ELR (cell line): ENCODE measurements at places on chromosomes 2 and 18.
A peak's percentile ranks its signal among the peaks of the same experiment; 100 is the strongest.

GRCh38 chr2:8673381-8673780 lies 8.5 kb upstream of the ID2 start:
- DNase-seq = no peak

GRCh38 chr2:25257032-25257552 lies 84.6 kb downstream of the DNMT3A start:
- DNase-seq = no peak

DNA sequence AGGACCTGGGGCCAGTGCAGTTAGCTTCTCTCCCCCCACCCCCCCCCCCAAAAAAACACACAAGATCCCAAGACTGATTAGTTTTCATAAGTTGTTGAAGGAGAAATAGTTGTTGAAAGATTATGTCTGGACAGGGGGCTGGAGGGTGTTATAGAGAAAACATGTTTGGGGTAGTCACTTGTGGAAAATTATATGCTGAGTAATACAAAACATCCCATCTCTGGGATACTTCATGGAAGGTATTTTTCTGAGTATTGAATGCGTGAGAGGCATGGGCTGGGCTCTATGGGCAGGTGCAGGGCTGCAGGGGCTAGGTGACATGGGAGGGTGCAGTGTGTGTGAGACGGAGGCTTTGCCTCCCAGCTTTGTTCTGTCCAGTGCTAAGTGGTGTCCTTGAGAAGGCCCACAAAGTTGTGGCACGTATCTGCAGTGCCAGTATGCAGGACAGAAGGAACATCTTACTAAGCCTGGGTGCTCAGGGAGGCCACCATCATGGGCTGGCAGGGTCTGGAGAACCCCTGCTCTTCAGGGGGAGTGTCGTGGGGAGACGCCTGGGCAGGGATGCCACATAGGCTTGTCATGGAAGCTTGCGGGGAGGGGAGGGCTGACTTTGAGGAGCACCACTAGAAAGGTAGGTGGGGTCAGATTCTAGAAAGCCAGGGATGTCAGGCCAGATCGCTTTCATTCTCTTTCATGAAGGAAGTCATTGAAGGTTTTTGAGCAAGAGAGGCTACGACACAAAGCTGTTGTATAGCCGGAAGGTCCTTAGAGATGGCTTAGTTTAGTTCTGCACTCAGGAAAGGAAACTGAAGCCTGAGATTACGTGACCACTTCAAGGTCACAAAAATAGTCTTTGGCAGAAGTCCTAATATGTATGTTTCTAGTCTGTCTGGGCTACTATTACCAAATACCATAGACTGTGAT lies 232.0 kb downstream of the LDLRAD4 start:
- no peak for DNase-seq

- DNase-seq = no peak
Measured at GRCh38 chr2:105087273-105087672, 49.4 kb downstream of the MRPS9 start.

- DNase-seq = no peak
Measured at GRCh38 chr18:66638856-66639629, 35.2 kb upstream of the CDH19 start.

DNA sequence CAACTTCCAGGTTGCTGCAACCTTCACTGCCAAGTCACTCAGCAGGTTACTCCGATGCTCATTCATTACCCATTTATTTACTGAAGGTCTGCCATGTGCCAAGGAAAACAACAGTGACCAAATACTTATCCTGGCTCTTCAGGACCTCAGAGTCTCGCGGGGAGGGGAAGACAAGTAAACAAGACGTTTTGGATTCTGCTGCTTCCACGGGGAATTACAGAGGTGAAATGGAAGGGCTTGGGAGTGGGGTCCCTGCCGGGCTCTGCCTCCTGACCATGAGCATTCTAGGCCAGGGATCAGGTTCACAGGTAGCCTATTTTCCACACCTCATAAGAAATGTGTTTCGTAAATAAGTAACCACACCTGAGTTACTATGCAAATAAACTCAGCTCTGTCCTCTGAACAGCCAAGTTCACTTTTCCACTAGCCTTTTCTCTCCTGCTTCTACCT lies 68.1 kb downstream of the CLHC1 start:
- no peak for DNase-seq

GRCh38 chr2:202079310-202079709 lies 6.3 kb downstream of the KIAA2012 start:
- no peak for DNase-seq

DNA sequence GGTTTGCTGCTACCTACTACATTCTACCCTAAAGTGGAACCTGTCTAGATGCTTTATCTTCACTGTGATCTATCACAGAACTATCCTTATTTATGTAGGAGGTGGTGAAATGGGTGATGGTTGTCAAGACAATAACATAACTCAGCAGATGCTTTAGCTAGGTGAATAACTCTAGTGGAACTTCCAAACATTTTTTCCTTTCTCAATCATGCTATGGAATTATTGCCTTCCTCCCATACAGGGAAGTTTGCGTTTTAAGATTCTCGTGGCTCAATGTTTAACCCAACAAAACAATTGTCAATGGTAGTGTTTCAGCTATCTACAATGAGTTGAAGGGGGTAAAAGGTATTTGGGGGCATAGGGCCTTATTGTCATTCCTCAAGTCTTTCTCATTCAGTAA lies 82.6 kb upstream of the GLI2 start:
- peak; percentile 34 for DNase-seq

DNA sequence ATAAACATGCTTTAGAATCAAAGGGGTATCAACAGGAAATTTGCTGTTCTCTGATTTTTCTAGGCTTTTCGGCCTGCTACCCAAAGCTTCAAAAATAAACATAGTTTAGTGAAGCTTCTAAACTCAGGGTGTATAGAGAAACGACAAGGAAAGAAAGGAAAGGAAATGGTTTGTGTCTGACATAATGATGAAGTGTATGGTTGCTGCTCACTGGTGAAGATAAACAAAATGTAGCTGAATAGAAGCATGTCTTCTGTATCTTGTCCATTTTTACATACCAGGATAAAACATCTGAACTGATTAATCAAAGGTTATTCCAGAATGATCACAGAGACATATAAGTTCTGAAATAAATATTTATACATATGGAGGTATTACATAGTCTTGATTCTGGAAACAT lies 1324.6 kb upstream of the NRXN1 start:
- DNase-seq = no peak

DNA sequence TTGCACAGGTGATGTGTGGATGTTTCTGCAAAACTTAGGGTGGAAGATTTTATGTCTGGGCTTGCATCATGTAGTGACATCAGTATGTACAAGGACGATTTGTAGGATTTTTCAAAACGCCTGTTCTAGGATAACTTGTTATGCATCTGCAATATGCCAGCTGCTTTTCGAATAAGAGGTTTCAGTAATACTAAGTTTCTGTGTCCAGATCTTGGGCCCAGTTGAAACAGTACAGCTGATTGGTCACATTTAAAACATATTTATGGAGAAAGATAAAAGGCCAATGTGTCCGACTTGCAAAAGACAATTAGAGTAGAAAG lies 1.2 kb downstream of the PTPN4 start:
- DNase-seq = peak; percentile 40

- no peak for DNase-seq
Measured at GRCh38 chr2:15238028-15238427, 323.1 kb downstream of the NBAS start.

- no peak for DNase-seq
Measured at GRCh38 chr2:225399504-225399903, at the start of gene NYAP2. Gene NYAP2 (plus strand): TSS chr2:225399710. CDS start chr2:225408881, 9,171 bp downstream.

DNA sequence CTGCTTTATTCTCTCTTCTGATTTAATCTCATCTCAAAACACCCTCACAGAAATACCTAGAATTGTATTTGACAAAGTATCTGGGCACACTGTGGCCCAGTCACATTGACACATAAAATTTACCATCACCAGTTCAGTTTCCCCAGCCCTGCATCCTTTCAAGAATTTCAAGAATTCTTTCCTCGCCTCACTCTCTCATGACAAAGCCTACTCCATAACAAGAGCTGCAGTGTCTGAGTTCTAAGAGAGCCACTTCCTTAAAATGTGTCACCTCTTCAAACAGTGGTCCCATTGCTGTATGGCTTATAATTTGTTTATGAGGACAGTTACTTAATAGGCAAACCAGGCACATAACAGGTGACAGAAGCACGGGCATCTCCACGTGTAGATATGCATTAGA lies 90.9 kb upstream of the STK39 start:
- peak; percentile 10 for DNase-seq

GRCh38 chr2:179657068-179657595 lies 204.3 kb downstream of the ZNF385B start:
- no peak for DNase-seq

DNA sequence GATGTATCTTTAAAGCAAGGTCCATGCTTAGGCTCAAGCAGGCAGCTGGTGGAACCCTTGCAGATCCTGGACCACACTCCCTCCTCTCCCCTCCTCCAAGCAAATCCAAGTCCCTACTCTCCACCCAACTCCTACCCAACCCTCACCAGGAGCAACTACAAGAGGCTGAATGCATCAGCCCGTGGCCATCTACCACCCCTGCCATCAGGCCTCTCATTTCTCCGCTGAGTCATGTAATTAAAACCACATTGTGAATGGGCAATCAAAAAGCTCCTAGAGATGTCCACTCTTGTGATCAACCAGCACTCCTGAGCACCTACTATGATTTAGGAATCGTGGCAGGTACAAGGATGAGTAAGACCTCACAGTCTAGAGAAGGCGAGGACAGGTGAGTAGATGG lies 142.2 kb upstream of the CAPN13 start:
- DNase-seq = no peak

DNA sequence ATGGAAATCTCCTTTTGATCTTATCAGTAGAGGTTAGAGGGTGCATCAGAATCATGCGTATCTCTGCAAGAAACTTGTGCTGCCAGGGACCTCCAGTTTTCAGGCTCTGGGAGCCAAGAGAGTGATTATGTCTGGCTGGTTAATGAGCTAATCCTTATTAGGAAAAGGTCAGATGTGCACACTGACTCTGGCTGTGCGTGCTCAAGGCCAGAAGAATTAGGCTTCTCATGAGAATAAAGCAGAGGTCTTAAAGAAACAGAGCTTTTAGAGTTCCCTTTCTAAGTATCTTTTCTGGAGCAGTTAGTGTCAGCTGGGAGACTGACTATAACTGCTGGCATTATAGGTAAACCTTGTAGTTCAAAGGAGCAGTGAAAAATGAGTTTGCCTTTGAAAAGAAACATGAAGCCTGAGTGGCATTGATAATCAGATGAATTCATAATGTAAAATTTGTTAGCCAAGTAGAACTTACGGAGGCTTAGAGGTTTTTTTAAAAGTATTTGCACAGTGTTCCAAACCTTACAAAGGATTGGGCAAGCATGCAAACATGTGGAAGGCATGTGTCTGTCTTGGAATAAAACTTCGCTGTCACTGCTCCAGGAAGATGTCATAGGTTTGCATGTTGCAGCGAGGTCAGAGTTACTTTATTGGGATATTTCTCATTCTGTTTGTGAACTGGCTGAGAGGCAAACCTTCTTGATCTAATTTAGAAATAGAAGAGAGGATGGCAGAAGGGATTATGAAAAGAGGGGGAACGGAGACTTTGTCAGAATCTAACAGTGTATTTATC lies 151.7 kb downstream of the ARHGAP28 start:
- DNase-seq = no peak
